ENCODE measurements at places on chromosomes 3 and 15.

- no peak for DNase-seq
Observed at GRCh38 chr3:25854635-25855034, 64.7 kb downstream of the OXSM start.

DNA sequence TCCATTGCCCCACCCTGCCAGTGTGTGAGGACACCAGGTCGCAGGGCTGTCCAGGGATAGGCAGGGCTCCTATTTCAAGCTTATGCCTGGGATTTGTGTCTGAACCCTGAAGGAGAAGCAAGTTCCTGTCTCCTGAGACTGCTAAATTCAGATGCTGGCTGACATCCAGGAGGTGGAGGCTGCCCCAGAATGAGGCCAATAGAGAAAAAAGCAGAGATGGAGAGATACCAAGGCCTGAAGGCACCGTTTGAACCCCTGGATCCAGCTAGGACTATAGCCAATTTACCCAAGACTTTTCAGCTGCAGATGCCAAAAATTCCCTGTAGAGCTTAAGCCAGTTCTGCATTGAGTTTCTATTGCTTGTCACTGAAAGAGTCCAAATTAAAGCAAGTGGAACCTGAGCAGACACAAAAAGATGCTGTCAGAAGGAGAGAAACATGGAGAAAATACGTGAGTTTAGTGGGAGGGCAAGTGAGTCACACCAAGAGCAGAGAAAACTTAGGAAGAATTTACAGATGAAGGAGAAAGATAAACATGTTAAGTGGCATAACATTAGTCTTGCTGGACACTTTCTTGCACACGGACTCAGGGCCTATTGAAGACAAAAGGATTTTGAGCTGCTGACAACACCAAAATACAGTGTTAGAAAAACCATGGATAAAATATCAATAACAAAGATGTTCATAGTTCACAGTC lies 148.6 kb downstream of the CNTN3 start:
- DNase-seq, result no peak

DNA sequence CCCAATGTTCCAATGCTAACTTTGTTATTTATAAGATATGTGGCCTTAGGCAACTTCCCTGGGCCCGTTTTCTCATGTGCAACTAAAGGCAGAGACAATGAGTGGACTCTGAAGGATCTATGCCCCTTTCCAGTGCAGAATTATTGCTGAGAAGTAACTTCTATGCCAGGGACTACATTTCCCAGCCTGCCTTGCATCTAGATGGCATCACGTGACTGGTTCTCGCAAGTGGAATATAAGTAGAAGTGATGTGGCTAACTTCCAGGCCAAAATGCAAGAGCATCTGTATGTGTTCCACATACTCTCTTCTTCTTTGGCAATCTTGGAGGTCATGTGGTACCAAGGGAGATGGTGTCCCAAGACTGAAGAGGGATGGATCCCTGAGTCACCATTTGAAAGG lies 674.4 kb downstream of the NTRK3 start:
- no peak for DNase-seq

DNA sequence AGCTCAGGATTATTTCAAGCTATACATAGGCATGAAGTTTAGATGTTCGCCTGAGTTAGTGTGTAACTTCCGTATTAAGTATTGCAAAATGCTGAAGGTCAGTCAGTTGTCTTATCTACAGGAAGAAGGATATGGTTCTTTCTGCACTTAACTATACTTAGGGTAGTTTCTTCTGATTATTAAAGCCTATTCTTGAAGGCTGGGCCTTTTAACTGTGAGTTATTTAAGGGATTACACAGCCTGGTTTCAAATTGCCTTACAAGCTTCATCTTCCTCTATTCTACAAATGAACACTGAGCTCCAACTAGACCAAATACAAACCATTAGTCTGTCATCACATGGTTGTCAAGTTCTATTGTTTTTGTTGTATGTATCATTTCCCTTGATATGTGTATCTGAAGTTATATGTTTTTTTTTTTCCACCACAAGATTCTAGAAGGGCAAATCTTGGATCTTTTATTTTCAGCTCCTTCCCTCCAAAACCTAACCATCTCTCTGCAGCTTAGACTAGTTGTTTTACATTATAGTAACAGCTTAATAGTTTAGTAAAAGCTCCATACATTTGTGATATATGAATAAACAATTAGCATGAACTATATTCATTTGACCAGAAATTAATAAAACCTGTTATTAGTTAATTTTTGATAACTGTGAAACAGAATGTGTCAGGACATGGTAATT lies 272.9 kb upstream of the KCNMB2 start:
- DNase-seq, result no peak

GRCh38 chr3:151113343-151113742 lies 27.9 kb downstream of the MED12L start:
- no peak for DNase-seq

GRCh38 chr15:61038910-61039309 lies 190.2 kb downstream of the RORA start:
- DNase-seq, result no peak

DNA sequence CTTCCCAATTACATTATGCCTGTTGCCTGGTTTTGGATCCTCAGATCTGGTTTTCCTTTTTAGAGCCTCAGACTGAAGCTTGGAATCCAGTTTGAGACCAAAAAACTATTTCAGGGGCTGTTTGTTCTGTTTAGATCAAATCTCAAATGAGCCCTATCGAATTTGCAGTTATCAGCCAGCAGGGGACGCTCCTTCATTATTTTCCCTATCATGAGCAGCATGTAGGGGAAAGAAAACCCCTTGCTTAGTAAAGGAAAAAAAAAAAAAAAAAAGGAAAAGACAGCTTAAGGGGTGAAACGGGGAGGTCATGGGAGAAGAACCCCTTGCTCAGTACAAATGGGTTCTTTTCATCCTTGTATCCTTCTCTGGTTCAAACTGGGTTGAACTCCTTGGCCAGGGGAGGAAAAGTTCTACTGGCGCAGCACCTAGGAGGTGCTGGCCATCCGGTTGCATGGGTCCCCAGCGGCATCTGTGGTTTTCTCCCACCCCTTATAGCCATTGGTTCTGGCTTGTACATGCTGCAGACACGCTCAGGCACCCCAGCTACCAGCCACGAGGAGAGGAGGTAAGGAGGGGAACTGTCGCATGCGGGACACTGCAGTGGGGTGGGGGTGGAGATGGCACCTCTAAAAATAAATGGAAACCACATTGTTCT lies 1375.1 kb upstream of the ALCAM start:
- no peak for DNase-seq

GRCh38 chr15:36172955-36173354 lies 406.5 kb upstream of the CDIN1 start:
- no peak for DNase-seq

DNA sequence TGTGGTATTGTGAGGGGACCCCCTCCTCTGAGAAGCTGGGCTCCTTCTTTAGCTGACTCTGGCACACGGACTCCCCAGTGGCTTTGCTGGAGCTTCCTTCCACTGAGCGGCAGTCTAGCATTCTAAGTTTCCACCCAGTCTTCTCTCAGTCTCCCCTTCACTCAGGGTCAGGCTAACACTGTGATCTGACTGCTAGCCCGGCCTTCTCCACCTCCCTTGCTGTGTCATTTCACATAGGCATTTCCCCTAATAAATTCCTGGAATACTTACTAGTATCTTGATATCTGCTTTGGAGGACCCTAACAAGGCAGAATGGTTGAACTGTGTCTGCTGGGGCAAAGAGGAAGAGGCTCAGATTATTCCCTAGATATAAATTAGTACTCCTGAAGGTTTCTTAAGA lies 106.2 kb upstream of the THBS1 start:
- no peak for DNase-seq

- peak; percentile 44 for DNase-seq
Observed at GRCh38 chr15:39685999-39686613, 96.5 kb downstream of the FSIP1 start.

GRCh38 chr15:57640930-57641682 lies 49.4 kb downstream of the MYZAP start:
- DNase-seq, result peak; percentile 16

DNA sequence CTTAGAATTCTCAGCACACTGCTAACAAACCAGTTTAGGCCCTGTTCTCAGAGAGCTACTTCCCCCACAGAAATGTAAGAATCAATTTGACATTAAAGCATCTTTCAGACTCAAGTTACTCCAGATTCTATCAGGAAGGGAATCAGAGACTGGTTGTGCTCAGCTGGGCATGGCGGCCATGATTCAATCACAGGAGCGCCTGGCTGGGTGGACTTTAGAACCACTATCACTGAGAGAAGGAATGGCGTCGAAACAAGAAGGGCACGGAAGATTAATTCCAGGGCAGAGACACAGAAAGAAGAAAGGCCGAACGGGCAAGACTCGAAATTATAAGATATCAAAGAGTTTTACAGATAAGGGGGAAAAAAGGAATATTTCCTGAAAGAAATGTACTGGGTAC lies 6.2 kb downstream of the TNIK start:
- DNase-seq, result no peak

DNA sequence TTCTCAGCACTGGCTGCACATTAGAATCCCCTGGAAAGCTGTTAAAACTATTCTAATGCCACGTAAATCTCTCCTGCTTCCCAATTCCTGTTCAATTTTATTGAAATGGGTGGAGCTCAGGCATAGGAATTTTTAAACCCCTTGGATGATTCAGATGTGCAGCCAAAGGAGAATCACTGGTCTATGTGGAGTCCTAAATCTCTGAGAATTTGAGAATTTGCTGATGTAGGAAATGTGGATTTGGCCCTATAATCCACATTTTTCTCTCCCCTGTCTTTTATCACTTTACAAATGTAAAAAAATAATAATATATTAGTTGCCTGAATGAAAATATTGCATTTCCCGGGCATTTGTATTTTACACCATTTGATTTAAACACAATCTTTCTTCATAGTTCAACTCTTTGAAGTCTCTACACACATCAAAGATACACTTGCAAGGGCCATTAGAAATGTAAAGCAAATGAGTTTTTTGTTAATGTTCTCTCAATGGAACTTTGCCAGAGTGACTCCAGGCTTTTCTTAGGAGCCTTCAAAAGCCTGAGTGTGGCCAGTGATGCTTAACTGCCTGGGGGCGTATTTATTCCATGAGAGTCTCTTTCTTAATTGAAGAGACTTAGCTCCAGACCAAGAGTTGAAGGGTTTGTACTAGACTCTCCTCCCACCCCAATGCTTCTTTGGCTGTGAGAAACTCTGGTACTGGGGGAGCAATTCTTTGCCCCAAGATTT lies 48.8 kb upstream of the PTX3 start:
- no peak for DNase-seq

DNA sequence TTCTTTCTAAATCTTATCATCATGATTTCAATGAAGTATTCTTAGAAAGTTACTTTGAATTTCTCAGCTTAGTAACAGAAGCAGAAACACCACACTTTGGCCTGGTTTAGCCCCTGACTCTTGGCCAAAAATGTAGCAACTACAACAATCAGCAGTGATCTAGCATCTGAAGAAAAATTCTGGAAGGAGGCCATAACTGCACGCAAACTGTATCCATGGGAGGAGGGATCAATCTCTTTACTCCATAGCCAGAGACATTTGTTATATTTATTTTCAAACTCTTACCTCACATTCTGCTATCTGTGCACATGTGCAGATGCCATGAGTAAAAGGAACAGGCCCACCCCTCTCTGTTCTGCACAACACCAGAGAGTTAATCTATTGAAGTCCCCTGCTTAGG lies 251.0 kb upstream of the P2RY1 start:
- DNase-seq, result no peak

DNA sequence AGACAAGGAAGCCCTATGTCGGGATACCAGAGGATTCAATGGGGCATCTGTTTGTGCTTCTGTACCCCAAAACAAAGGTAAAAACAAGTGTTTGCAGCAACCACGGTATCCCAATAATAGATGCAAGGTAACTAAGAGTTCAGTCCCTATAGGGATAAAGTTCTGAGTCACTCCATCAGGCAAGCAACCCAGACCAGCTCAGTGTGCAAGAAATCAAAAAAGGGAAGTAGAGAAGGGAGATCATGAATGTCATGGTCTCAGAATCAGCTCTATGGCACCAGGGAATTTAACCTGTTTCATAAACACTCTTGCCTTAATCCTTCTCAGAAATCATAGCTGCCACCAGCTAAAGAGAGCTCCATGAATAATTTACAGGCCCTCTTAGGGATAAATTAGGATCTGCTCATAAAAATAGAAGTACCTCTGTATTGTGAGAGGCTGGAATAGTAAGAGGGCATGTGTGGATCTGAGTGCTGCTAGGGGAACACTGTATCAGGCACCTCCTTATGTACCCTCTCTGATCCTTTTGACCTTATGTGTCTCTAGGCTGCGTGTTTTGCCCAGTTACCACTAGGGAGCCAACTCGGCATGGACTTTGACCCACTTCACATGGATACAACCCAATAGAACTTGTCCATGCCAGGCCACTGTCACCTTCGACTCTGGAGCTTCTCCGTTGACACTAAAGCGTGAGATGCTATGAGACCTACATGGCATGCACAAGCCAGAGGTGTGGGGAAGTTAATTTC lies 754.6 kb downstream of the AGBL1 start:
- no peak for DNase-seq

- no peak for DNase-seq
Observed at GRCh38 chr15:39083213-39083612, 497.7 kb upstream of the THBS1 start.

DNA sequence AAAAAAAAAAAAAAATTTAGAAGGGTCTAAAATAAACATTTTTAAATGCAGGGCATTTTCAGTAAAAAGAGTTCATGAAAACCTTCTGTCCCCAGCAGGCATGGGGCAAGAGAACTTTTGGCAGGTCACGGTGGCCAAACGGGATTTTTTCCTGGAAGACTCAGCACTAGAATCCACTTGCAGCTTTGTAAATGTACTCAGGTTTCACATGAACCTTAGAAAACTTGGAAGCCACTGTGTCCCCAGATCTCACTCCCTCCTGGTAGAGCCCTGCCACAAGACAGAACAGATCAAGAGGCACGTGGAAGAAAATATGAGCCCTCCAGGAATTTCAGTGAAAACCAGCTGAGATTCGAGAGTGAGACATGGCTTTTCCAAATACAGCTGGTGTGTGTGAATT lies 2.1 kb upstream of the GNB5 start:
- no peak for DNase-seq

GRCh38 chr3:188465311-188465710 lies 311.4 kb downstream of the LPP start:
- no peak for DNase-seq

GRCh38 chr3:24471486-24471885 lies 23.2 kb downstream of the THRB start:
- DNase-seq, result no peak

GRCh38 chr15:81373775-81374395 lies at the start of gene TMC3:
TSS of gene TMC3 (minus strand) at chr15:81374213. CDS start at chr15:81374077, 136 bp downstream.
- DNase-seq, result no peak

GRCh38 chr3:190336516-190337189 lies 14.4 kb upstream of the CLDN1 start:
- no peak for DNase-seq
